Central memory CD4-positive, alpha-beta T cell (primary cell): ENCODE measurements at places on chromosomes 13 and 19.

- DNase-seq = no peak
Observed at GRCh38 chr19:1354970-1355567, 28.6 kb upstream of the NDUFS7 start.

DNA sequence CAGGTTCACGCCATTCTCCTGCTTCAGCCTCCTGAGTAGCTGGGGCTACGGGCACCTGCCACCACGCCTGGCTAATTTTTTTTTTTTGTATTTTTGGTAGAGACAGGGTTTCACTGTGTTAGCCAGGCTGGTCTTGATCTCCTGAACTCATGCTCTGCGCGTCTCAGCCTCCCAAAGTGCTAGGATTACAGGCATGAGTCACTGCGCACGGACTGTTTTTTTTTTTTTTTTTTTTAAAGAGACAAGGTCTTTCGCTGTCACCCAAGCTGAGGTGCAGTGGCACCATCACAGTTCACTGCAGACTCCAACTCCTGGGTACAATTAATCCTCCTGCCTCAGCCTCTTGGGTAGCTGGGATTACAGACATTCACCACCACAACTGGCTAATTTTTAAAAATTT, 8.2 kb upstream of the ADAMTS10 start:
- DNase-seq = no peak

DNA sequence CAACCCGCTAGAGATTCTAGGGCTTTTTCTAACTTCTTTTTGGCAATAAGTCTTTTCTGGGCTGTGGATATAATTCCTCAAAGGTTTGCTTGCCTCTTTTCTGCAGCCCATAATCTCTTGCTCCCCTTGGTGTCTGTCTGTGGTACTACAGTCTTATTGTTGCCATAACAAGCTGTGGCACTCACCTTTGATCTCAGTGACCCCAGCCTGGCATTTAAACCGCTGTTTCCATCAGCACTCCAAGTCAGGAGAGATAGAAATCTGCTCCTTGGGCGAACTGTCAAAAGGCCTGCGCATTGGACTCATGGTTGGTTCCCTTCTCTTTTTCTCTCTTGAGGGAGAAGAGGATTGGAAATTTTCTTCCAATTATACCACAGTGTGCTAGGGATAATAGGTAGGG, 14.5 kb upstream of the MPHOSPH8 start:
- no peak for DNase-seq

DNA sequence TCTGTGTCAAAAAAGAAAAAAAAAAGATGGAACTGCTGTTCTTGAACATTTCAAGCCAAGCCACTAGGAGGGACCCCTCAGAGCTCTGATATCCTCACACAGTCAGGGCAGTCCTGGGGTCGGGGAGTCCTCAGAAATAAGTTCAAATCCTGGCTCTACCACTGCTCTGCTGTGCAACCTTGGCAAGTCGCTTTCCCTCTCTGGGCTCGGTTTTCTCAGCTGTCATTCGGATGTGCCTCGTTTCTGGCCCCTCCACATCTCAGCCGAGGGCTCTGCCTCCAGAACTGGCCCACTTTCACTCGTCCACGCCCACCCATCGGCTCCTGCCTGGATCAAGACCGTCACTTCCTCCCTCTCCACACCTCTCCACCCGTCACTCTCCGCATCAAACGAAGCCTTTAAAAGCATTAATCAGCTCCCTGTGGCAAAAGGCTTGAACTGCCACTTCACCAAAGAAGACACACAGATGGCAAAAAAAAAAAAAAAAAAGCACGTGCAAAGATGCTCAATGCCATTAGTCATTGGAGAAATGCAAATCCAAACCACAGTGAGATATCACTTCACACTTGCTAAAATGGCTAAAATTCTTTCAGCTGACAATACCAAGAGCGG, 7.4 kb upstream of the ZNRF4 start:
- no peak for DNase-seq

GRCh38 chr19:556611-557382, 12.9 kb downstream of the GZMM start:
- no peak for DNase-seq

GRCh38 chr19:39428283-39429112, 7.3 kb downstream of the RPS16 start:
- no peak for DNase-seq

DNA sequence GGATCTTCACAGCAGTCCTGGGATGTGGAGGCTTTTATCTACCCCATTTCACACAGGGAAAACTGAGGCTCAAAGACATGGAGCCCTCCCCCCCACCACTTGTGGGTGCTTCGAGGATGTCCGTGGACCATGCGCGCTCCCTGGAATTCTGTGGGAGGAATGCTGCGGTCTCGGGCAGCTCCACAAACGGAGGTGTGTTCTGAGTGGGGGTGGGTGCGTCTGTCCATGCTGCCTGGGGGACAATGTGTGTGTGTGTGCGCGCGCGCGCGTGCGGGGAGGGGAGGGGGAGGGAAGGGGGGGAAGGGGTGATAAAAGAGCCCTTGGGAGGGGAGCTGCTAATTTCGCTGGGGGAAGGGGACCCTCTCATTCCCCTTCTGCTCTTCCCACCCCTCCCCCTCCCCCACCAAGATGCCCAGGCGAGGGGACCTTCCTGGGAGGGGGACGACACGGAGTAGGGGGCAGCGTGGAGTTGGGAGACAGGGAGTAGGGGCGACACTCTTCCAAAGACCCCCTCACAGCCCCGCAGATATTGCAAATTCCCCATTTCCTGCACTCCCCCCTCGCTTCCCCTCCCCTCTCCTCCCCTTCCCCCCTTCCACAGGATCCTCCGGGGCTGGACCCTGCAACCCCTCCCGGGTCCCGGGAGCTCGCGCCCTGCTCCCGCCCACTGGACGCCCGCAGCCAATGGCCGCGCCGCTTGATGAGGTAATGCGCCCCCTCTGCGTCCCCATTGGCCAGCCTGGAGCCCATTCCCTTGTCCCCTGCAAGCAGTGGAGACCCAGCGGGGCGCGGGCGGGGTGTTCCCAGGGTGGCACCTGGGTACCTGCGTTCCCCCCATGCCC, 18.9 kb upstream of the ZNRF4 start:
- no peak for DNase-seq

DNA sequence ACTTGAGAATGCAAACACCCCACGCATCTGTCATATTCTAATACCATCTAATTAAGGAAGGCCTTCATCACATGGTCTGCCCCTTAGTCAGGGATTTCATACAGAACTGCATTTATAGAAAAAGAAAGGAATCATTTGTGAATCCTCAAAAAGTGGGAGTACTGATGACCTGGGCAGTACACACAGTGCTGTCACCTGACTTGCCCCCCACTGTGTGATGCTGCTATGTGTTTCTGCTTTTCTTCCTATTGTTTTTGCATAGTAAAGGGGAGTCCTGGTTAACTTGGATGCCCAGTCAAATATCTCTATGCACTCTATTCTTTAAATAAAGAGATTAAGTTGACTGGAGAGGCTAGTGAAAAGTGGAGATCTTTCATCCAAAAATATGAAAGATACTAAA, 1921.2 kb upstream of the PRR20A start:
- no peak for DNase-seq

DNA sequence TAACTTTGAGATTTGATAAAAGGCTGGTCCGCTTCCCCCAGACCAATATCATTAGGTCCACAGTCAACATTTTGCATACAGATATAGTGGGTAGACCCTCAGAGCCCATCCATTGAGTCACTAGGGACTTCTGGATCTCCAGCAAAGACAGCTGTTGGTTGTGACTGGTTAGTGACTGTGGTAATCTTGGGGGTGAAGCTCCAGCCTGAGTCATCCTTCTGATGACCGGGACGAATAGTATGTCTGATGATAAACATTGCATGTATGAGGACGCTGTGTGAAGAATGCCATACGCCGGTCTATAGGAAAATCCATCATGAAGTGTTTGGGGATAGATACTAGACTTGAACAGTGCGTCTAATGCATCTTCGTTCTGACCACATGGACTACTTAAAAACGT, 307.0 kb downstream of the UQCRFS1 start:
- DNase-seq = no peak

DNA sequence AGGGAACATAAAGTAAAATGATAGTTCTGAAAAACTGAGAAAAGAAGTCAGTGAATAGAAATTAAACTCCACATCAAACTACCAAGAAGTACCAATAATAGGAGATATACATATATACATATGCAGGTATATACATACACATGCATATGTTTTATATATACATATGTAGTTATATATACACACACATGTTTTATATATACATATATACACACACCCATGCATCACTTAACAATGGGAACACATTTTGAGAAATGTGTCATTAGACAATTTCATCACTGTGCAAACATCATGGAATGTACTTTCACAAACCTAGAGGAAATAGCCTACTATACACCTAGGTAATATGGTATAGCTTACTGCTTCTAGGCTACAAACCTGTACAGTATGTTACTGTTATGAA, 626.8 kb upstream of the PCDH9 start:
- no peak for DNase-seq

DNA sequence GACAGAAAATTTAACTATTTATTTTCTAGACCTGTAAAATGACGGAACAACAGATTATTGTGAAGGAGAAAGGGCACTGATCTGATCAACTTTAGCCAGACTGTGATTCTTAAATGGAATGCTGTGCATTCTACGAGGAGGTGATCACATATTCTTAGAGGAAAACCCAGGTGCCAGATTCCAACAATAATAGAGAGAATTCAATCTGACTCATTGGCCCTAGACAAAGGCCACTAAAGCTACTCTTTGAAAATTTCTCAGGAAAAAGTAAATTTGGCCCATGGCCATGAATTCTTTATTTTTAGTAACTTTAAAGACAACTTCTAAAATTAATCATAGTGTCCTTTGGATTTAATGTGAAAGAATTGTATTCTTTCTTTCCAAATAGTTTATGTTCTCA, 58.6 kb upstream of the POSTN start:
- no peak for DNase-seq

GRCh38 chr19:4013886-4014540, 6.5 kb downstream of the PIAS4 start:
- no peak for DNase-seq

DNA sequence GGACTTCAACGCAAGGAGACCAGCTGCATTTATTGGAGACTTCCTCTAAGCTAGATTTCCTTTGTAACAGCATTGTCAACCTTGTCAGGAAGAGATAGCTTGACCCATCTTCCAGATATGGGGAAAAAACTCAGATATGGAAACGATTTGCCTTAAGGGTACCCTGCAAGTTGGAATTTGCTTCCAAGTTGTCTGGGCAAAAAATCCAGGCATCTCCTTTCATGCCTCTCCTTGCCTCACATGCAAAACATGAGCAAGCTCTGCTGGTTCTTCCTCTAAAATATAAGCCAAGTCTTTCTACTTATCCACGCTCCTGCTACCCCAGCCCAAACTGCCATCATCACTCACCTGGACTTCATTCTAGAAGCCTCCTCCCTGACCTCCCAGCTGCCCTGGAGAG, 6.4 kb upstream of the DNMT1 start:
- DNase-seq = no peak

GRCh38 chr19:1853295-1854038, 5.2 kb upstream of the REXO1 start:
- DNase-seq = peak; percentile 76

DNA sequence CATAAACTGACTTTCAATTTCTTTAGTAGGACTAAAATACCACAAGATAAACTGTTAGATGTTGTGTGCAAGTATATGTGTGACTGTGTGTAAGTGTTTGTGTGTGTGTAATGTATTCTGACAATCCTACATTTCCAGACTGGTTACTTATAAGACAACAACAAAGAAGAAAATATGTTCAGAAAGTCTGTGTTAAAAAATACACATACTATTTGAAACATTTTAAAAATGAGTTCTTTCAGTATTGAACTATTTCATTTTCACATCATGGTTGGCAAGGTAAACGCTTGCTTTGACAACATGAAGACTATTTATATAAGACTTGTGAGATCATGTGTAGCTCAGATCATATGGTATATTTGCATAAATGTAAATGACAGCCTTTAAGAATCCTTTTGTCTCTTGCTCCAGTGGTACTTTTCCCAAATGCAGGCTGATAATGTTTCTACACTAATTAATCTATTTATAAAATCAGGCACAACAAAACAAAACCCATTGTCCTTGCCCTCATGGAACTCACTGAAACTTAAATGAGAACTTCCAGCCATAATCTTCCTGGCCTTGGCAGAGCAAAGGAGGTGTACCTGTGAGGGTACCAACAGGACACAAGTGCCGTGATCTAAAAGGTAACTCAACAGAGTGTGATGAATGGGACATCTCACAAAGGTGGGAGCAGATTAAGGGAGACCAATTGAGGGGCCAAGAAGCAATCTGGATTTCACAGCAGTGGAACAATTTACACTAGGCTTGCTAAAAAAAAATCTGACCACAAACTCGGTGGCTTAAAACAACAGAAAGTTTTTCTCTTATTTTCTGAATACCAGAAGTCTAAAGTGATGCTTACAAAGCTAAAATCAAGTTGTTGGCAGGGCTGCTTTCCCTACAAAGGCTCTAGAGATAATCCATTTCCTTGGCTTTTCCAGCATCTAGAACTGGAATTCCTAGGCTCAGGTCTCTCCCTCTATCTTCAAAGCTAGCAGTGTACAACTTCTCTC, 349.0 kb downstream of the TBC1D4 start:
- no peak for DNase-seq
